ENCODE measurements at places on chromosomes 3 and 15.

GRCh38 chr3:11035757-11036505, 43.4 kb downstream of the SLC6A1 start:
- no peak for DNase-seq

DNA sequence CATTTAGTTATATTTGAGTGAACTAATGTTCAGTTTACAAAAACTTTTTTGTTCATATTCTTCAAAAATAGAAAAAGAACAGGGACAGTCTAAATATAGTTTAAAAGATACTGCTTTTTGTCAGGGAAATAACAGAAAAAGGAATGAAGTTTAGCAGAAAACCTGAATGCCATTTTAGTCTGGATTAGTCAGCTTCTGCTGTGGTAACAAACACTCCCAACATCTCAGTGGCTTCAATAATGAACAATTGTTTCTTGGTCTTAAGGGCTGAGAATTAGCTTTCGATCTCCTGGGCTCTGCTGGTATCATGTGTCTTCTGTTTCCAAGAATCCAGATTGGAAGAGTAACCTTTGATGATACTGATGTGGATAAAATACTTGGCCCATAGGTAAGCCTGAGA, 12.4 kb upstream of the USP13 start:
- DNase-seq = no peak

GRCh38 chr3:167783781-167784180, 48.3 kb downstream of the SERPINI1 start:
- DNase-seq = no peak

- DNase-seq = no peak
Observed at GRCh38 chr3:120615847-120616609, 19.9 kb downstream of the NDUFB4 start.

DNA sequence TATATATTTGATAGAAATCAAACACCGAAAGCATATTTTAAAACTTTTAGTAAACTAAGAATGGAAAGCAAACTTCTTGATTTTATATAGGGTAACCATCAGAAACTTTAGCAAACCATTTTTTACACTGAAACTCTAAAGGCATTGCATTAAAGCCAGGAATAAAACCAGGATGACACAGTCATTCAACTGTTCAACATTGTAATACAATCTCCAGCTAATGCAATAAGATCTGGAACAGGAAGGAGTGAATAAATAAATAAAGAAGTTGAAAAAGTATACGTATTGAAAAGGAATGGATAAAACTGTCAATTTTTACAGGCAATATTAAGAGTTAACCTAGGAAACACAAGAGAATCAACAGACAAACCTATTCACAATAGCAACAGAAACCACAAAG, 181.9 kb upstream of the TTC14 start:
- DNase-seq = no peak

DNA sequence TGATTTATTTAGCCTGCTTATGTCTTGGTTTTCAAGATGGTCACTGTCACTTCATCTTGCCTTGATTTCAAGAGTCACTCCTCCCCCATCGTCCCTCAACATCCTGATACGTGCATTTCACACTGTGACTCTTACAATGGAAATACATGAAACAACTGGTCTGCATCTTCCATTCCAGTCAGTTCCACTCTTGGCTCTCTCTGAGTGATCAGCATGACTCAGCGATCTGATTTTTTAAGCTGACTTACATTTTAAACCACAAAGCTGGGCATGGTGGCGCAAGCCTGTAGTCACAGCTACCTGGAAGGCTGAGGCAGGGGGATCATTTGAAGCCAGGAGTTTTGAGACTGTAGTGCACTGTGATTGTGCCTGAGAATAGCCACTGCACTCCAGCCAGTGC, 271.2 kb upstream of the ROPN1 start:
- no peak for DNase-seq

DNA sequence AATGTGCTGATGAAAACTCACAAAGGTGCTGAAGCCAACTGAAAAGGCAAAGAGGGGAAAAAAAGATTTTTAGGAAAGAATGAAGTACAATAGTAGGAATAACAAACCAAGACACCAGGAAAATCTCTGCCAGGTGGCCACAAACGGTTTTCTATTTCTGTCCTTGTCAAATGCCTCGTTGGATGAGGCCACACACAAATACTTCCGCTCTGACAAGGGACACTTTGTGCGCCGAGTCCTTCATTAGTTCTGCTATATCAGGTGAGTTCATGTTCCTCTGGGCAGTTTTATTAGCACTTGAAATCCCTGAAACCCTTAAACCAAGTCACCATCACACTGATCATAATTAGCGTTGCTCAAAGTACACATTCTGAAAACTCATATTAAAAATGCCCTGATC, 373.1 kb downstream of the VPS13C start:
- DNase-seq = no peak

DNA sequence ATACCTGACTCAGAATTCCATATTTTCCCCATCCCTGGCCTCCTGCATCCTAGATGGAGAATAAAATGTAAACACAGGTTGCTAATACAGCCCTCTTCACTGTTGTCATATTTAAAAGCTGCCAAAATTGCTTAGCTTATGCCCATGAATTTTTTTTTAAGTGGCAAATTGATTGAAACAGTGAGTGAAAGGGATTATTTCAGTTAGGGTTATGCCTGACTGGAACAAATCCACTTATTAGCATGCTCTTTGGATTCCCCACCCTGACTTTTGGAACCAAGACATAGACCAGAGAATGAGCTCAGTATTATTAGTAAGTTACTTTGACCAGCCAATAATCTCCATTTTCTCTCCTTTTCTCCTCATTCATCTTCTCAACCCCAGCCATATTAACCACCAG, 244.7 kb downstream of the FEZF2 start:
- DNase-seq = no peak

DNA sequence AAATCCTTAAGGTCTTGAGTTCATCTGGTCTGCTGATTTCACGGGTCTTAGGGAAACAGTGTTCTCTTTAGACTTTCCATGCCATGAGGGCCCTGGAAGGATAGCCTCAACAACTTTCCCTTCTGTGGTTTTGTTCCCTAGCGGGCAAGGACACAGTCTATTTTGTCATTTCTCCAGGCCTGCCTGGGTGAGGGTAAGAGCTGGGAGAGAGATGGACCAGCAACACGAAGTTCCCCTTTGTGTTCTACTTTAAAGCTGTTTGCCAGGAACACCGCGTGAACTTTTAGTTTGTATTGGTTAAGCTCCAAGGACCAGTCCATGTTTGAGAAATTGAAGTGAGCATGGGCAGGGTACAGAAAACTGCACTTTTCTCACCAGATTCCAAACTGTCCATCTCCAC, 20.9 kb downstream of the ST3GAL6 start:
- DNase-seq = no peak

DNA sequence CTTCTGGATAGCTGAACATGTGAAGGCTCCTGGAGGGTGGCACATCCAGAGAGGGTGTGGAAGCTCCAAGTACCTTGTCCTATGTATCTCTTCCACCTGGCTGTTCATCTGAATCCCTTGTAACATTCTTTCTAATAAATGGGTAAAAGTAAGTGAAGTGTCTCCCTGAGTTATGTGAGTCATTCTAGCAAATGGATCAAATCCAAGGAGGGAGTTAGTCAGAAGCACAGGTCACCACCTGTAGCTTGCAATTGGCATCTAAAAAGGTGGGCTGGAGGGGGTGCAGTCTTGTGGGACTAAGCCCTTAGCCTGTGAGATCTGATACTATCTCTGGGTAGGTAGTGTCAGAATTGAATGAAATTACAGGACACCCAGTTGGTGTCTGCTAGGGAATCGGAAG, 71.0 kb downstream of the WWTR1 start:
- no peak for DNase-seq

DNA sequence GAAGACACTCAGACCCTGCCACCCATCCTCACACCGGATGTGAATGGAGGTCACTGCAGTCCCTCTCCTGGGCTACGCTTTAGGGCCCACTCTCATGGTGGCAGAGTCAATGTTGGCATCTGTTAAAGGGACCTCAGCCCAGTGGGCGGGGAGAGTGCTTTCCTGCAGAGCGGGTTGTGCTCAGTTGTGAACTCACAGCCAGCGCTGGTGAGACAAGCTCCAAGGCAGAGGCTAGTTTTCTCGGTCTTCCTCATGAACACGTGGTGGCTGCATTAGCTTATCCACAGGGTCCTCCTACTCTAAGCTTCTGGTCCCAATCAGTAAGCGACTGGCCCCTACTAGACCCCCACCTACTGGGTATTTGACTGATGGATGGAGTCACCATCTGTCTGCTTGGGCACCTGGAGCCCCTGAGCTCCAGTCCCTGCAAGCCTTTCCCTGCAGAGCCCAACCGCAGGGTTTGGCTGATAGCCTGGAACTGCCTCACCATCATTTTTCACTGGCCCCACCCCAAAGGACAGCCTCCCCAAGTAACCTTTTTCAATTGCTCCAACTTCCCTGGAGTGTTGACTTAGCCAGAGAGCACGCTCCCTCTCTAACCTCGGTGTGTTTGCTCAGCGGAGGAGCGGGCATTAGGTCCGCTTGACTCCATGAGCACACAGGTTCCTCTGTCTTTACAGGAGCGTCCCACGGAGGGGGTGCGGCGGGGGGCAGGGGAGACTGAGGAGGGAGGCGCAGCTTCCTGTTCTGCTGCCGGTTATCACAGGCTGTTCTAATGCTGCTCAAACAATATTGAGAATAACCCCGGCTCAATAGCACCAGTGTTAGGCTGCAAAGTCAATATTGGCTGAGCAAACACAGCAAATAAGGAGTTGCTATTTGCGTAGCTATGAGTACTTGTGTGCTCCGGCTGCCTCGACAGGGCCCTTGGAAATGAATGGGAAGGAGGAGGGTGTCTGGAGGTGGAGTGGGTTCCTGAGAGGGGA, 141.7 kb downstream of the RPLP1 start:
- no peak for DNase-seq

GRCh38 chr3:151227807-151228665, 25.0 kb upstream of the GPR171 start:
- DNase-seq = peak; percentile 55

DNA sequence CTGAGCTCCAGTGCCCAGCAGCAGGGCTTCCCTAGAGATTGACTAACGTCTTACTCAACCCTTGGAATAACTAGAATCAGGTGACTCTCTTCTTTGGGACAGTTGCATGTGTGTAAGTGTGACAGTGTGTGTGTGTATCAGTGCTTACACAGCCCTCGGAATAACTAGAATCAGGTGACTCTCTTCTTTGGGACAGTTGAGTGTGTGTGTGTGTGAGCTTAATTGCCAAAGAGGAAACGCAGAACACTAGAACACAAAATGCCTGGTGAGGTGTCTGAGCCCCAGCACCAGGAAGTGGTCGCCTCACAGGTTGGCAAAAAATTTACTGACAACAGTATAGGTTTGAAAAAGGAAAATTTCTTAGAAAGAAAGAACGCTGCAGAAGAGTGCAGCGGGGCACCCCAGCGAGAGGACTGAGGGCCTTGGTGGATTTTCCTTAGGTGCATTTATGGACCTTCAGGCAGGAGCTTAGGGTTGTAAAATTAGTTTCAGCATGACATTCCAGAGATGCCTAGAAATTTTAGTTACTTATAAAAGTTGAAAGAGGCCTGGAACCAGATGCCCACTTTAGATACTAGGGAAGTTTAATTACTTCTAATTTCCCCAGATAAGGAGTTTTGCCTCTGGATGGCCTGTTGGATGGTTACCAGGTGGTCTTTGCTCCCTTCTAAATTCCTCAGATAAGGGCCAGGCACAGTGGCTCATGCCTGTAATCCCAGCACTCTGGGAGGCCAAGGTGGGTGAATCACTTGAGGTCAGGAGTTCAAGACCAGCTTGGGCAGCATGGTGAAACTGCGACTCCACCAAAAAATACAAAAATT, 3.7 kb upstream of the WDR82 start:
- no peak for DNase-seq

- no peak for DNase-seq
Observed at GRCh38 chr15:85362436-85363081, 17.8 kb upstream of the AKAP13 start.

DNA sequence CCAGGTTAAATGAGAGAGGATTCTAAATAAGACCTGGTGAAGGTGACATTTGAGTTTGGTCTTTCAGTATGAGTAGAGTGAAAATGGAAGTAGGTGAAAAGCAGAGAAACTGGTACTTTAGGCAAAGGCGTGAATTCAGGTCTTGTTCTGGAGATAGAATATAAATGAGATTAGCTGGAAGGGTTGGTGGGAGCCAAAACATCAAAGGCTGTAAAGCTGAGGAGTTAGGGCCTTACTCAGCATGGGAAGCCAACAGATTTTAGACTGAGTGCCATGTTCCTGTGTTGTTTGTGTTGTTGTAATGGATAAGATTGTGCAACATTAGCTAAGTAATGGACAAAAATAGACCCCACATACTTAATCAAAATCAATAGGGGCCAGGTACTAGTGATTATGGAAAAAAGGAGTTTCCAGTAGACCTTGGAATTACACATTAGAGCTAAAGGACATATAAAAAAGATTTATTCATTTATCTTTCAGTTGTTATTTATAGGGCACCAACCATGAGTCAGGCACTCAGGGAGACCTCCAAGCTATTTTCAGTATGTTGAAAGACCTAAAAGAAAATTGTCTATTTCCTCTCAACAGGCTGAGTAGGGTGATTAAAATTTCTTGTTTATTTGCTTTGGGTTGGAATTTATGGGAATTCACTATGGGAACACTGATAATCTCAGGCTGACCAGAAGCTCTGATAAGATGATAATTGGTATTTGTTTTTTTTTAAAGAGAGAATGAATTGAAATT, 20.8 kb downstream of the ARL14 start:
- no peak for DNase-seq

DNA sequence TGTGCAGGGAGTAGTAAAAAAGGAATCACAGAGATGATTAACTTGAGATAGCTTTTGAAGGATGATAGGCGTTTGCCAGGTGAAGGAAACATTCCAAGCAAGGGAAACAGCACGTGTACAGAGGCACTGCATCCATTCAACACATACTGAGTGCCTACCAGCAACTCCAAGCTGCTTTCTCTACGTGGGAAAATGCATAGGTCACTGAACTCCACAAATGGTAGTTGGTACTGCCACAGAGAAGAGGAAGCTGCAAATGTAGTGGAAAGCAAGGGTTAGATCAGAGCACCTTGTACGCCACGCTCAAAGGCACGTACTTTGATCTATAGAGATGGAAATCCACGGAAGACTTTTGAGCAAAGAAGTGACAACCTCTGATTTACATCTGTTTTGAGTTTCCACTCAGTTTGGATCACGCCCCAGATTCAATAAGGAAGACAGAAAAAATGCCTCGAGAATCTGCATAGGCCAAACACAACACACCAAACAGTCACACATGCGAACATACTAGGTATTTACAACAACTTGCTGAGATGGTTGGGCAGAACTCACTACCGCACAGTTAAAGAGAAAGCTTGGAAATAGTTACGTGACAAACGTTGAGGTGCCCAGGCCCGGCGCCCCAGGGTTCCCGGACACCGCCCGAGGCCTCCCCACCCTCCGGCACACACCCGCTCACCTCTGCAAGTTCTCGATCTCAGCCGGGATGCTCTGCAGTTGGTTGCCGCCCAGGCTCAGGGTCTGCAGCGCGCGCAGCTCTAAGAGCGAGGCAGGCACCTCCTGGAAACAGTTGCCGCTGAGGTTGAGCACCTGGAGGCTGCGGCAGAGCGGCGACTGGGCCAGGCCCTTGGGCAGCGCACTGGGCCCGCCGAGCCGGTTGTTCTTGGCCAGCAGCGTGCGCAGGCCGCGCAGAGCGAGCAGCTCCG, 826 bp downstream of the LRRC58 start:
- peak; percentile 26 for DNase-seq
